ENCODE measurements at places on chromosomes 5 and 9.

GRCh38 chr5:96384353-96384752 lies 48.7 kb downstream of the PCSK1 start:
- no peak for DNase-seq

- DNase-seq, result no peak
These were observed 54.9 kb downstream of the SLC44A1 start for GRCh38 chr9:105299190-105299854.

GRCh38 chr5:42940853-42941252 lies 99.3 kb downstream of the ANXA2R start:
- DNase-seq, result no peak

DNA sequence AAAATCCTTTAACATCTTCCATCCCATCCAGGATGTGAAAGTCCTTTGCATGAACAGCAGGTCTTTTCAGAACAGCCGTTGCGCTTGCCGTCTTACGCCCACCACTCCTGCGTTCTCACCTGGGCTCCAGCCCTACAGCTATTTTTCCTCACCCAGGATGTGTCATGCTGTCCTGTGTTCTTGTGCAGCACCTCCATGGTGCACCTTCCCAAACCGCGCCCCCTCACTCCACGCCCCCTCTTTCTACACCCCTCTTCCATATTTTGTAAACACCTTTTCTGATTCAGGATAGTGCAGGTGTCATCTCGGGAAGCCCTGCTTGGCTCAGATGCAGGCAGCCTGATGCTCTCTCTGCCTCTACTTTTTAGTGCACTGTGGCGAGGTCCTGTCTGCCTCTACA lies 18.4 kb downstream of the CAMK4 start:
- no peak for DNase-seq

- no peak for DNase-seq
These were observed 169.0 kb upstream of the PANK3 start for GRCh38 chr5:168747987-168748777.

DNA sequence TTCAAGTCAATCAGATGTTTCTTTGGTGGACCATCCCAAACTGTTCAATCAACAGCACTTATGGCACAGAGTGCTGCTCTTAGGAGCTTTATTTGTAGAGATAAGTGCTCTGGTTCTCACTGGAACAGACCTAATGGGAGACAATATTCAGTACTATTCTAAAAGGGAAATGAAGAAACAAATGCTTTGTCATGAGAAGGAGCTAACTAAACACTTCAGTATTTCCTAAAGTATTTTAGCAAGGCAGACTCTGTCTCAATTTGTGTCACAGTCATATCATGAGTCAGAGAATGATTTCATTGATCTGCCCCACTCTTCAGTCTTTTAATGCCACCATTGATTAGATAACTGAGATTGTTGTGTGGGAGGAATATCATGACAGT lies 175.3 kb downstream of the SLF1 start:
- DNase-seq, result peak; percentile 14

GRCh38 chr5:97501286-97501964 lies 318.4 kb upstream of the RIOK2 start:
- no peak for DNase-seq

DNA sequence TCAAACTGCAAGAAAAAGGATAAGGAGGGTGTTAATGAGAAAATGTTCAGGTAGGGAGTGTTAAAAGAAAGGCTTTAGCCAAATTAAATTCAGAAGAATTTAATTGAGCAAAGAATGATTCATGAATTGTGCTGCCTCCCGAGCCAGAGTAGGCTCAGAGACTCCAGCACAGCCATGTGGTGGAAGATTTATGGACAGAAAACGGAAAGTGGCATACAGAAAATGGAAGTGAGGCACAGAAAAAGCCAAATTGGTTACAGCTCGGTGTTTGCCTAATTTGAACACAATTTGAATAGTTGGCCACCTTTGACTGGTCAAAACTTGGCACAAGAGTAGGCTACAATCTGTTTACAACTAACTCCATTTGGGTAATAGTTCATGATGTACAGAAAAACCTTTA lies 9.6 kb upstream of the SLC30A5 start:
- no peak for DNase-seq

- DNase-seq, result no peak
These were observed 435.8 kb upstream of the PAPPA start for GRCh38 chr9:115717711-115718173.

GRCh38 chr5:154654486-154655371 lies 100.4 kb upstream of the LARP1 start:
- DNase-seq, result no peak

GRCh38 chr5:156836846-156837245 lies 13.2 kb upstream of the PPP1R2B start:
- no peak for DNase-seq

GRCh38 chr5:109483395-109483971 lies 73.7 kb upstream of the PJA2 start:
- no peak for DNase-seq

DNA sequence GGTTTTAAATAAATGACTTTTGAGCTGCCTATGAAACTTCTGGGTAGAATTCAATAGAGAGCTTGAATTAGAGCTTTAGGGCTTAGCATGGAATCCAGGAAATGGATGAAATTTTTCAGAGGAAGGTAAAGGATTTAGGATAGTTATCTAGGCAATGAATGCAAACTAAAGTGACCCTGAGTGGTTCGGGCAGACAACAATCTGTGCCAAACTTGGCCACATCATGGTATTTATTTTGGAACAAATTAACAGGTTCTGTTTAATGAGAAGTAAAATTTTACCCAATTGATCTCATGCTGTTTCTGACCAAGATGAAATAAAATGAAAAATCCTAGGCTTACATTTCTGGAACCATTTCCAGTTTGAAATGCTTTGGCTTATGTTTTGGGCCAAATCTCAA lies 934.4 kb downstream of the MAT2B start:
- no peak for DNase-seq

DNA sequence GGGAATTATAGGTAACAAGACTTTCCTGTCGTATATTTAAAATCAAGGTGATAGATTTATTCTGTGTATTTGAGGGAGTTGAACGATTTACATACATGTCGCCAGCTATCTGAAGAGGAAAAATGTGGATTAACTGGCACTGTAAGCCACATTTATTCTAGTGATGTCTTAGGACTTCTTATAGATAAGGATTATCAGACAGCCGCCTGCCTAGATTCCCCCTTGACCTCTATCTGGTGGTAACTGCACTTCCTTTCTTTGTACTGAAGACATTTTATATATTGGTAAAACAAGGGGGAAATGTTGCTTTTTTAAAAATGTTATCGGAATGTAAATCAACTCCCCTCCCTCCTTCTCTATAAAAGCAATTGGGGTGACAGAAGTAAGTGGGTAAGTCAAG lies 39.3 kb upstream of the F2RL2 start:
- no peak for DNase-seq

DNA sequence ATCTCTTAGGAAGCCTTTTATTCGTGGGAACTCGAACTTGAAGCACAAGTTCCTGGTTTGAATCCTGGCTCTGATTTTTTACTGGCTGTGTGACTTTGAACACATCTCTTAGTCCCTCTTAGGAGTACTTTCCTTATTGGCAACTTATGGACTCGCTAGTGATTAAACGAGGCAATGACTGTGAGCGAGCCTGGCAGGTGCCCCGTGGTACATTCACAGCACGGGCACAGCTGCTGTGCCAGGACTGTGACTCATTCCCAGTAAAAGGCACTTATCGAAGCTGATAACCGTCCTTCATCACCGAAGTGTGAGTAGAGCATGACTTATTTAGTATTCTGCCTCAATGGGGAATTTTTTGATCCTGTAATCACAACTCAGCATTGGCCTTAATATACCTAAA lies 22.7 kb downstream of the CFAP90 start:
- DNase-seq, result peak; percentile 24

GRCh38 chr5:139246394-139246793 lies 47.1 kb upstream of the MATR3 start:
- no peak for DNase-seq

DNA sequence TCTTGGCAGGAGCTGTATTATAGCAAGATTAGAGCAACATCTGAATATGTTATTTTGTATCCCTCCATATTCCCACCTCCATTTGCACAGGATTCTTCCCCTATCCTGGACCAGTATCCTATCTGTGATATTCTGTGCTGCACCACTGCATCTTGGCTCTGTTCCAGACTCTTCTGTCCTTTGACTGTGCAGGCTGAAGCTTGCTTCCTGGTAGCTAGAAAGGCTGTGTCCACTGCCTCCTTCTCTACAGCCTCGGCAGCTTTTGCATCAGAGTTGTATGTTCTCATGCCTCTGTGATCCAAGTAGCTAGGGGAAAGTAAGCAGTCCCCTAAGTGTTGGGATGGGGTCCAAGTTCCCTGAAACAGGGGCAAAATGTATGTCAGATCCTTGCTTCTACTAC lies 104.1 kb downstream of the GAS1 start:
- no peak for DNase-seq

- DNase-seq, result no peak
These were observed at the start of gene BNC2 for GRCh38 chr9:16870596-16871335. Gene BNC2, minus strand, starts transcription at chr9:16870670. Its CDS starts 22 bp downstream, at chr9:16870648.

DNA sequence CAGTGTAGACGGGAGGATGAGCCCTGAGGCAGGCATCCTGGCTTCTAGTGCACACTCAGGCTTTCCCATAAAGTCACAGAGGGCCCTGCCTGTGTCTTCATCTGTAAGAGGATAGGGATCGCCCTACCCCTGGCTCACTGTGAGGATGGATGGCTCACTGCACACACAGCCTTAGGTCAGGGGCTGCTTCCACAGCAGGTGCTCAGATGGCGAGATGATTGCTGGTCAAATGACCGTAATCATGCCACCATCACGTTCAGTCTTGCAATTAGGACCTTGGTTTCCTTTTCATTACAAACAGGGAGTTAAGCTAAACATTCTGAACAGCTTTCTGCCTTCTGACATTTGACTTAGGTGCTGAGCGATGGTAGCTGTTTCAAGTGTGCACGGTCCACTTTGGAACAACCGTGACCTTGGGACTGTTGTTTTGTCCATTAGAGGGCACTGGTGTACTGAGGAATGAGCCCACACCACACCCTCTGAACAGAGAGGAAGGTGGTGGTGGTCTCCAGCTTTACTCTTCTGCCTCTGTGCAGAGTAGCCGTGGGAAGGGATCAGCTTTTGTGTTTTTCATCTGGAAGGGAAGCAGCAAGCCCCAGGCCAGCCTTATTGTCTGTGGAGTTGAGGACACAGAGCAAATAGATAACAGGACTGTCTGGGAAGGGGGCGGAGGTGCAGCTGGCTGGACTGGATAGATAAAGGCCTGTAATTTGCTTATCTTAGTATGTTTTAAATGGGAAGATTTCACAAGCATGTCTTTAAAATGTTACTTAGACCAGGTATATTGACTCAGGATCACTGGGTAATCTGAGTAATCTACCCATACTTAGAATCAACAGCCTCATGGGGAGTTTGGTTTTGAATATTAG lies 183.1 kb downstream of the TRIO start:
- DNase-seq, result no peak

DNA sequence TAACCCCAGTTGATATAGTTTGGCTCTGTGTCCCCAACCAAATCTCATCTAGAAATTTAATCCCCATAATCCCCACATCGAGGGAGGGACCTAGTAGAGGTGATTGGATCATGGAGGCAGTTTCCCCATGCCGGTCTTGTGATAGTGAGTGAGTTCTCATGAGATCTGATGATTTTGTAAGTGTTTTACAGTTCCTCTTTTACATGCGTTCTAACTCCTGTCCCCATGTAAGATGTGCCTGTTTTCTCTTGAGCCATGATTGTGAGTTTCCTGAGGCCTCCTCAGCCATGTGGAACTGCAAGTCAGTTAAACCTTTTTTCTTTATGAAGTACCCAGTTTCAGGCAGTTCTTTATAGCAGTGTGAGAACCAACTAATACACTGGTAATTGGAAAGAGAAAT lies 73.6 kb downstream of the CDH12 start:
- DNase-seq, result no peak

- no peak for DNase-seq
These were observed 148.1 kb downstream of the ACTBL2 start for GRCh38 chr5:57334475-57334874.

DNA sequence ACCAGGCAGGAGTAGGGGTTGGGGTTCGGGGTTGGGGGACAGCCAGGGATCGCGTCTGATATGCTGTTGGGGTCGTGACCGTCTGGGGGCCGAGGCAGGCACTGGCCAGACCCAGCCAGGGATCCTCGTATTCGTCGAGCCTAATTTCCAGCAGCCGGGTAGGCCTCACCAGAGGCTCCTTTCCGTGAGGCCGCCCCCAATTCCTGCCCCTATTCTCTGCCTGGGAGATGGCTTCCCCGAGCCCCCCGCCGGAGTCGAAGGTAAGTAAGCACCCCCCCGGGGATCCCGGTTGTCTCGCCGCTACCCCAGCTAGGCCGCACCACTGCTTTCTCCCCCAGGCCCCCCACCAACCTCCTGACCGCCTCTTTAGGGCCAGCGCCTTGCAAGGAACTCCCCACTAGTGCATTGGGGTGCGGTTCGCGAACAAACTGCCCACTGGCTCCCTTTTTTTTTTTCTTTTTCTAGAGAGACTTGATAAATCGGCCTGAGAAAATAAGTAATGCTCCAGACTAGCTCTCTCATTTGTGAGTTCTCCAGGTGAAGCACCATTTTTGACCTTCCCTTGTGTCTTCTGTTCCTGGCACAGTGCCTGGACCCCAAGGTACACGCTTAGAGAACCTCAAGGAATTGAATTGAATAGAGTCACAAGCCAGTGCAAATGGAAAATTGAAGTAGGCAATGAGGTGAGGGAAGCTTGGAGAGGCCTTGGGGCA lies 435 bp downstream of the ZNF189 start:
- DNase-seq, result peak; percentile 16

- no peak for DNase-seq
These were observed 4.4 kb downstream of the CCDC187 start for GRCh38 chr9:136299541-136299940.

DNA sequence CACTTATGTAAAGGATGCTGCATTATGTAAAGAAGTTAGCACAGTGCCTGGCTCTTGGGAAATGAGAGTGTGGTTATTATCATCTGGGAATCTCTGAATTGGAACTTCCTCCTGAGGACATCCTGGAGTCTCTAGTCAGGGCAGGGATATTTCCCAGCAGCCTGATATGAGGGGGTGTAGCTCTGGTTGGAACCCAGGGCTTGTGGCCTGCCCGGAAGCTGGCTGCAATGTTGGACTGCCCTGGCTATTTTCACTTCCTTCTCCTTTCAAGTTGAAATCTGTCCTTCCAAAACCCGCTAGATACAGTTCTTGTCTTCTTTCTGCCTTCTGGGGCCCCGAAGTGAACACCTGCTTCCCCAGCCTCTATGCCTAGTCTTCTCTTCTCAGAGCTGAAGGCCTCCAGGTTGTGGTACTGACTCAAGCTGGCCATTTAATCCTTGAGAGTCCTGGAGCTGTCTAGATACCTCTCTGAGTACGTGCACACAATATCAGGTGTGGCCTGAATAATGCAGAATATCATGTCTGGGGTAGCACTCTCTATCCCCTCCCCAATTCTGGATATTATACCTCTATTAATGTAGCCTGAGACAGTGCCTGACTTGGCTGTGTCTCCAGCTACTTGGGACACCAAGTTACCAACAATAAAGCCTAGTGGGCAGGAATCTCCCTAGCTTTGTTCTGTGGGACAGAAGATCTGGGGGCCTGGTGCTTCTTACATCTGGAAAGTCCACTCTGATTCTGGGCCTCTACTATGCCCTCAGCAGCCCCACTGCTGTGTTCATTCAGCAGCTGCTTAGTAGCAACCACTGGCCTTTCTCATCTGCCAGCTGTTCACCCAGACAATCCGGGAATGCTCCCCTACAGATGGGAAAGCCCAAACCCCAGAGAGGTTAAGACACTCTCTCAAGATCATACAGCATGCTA lies 45.0 kb downstream of the SLC6A7 start:
- no peak for DNase-seq

Data from DMS79 (cell line).